ENCODE measurements at places on chromosomes 7 and 10.

- no peak for DNase-seq
Observed at GRCh38 chr7:39609113-39609934, 14.0 kb upstream of the RALA start.

DNA sequence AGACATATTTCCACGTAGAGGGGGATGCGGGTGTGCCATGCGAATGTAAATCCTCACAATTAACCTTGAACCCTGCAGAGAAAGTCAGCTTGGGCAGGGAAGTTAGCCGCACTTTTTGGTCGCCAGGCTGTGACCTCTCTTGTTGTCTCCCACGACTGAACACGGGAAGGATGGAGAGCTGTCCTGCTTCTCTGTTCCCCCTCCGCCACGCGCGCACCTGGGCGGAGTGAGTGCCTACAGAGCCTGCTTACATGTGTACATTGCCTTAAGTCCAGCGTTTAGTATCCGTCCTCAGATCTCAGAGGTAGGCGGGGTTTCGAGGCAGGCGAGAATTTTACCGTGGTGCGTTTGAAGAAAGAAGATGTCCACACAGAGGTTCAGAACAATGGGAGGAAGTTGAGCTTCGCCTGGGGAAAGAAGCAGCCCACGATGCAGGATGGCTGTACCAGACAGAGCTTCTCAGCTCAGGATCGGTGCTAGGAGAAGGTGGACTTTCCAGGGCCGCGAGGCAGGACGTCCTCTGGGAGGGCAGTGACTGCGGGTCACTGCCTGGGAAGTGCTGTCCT lies 482 bp upstream of the ERCC6 start:
- DNase-seq: no peak

DNA sequence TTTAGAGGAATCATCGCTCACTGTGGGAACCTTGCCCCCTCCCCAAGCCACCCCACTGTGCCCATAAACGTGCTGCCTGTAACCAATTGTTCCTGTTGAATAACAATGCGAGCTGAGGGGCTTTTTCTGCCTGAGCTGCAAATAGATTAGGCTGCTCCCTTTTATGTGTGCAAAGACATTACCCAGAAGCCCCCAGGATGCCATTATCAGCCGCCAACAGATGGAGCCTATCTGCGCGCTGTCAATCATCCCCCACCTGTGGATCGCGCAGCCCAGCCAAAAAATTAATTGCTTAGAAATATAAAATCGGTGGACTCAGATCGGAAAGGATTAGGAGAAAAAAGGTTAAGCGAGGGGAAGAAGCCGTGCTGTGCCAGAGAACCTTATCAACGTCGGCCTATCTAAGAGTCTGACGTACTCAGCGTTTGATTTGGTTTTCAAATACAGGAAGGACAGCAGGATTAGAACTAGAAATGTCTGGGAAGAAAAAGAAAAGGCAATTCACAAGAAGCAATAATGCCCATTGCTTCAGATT lies 167.3 kb upstream of the MYO3A start:
- no peak for DNase-seq

DNA sequence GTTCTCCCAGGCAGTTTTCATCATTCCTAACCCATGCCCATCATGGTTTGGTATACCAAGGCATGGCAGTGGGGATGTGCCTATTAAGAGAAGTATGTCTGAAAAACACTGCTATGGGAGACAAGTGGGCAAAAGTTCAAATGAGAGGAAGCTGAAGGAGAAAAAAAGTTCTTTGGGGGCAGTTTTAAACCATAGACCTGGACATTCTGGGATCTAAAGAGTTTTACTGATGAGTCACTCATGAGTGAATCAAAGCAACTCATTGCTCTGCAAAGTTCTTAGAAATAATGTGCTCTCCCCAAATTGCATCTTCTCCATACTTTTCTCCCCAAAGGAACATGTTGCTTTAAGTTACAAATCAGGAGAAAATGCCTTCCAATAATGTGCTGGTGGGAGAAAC lies 256.9 kb upstream of the MTPN start:
- no peak for DNase-seq

DNA sequence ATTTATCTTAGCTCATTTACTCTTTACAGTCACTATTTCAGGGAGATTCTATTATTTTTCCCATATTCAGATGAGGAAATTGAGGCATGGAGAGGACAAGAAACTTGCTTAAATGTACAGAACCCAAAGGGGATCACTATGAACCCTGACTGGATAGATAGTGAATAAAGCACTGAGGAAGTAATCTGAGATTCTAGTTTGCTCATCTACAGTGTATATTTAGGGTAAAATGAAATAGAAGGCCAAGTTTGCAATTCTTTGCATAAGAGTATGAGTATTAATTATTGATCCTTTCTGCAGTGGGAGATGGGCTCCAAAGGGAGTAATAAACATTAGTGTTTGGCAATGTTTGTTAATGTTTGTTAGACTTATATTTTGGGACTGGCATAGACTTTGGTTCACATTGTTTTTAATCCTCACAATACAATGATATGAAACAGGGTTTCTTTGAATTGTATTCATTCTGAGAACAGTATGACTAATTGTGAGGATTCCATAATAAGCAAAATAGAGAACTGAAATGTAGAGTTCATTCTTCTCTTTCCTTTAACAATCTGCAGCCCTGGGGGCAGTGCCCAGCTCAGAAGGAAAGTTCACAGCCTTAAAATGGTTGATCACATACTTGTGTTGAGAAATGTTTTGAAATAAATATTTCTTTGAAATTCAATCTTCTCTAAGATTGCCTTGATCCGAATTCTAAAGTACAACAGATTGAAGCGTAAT lies 131.0 kb upstream of the ZNF804B start:
- no peak for DNase-seq

DNA sequence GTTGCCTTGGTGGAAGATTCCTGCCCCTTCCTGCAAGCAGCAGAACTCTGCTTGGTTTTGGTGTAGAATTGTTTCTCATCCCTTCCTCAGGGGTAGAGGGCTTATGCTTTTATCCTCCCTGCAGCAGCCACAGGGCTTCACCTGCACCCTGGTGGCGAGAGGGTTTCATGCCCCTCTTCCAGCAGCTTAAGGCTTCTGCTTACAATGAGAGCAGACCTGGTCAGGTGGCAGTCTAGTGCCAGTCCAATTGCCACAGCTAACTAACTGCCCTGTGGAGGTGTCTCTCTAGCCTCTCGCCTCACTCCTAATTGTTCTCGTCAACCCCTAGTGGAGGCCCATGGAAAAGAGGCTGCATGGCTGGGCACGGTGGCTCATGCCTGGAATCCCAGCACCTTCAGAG lies 19.3 kb downstream of the ACBD7 start:
- no peak for DNase-seq

- peak; percentile 22 for DNase-seq
Observed at GRCh38 chr10:132332433-132332754, 401 bp downstream of the LRRC27 start.

- no peak for DNase-seq
Observed at GRCh38 chr10:89916468-89917215, 215.3 kb downstream of the KIF20B start.

- DNase-seq: no peak
Observed at GRCh38 chr7:28686418-28686800, 271.7 kb downstream of the TRIL start.

GRCh38 chr7:113321201-113321600 lies 202.8 kb upstream of the SMIM30 start:
- DNase-seq: no peak

GRCh38 chr7:135964791-135965190 lies 12.4 kb downstream of the MTPN start:
- DNase-seq: no peak

DNA sequence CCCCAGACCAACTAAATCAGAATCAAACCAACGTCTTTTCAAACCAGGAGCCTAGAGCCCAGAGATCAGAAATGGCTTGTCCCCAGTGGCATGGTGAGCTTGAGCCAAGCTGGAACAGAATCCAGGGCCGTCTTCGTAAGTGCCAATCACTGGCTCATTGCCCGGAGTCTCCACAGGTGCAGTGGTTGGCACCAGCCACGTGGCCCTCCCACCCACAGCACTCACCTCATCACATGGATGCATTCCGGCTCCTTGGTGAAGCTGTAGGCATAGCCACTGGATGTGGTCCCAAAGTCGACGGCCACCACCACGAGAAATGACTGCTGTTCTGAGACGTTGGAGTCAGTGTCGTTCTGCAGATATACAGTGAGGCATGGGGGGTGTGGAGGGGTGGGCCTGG lies 37.4 kb downstream of the HSPA12A start:
- no peak for DNase-seq

- no peak for DNase-seq
Observed at GRCh38 chr7:97126483-97127171, 9.1 kb downstream of the SDHAF3 start.

GRCh38 chr7:1204460-1205140 lies 28.1 kb upstream of the UNCX start:
- no peak for DNase-seq

GRCh38 chr7:1810961-1811849 lies 141.1 kb downstream of the ELFN1 start:
- peak; percentile 76 for DNase-seq

DNA sequence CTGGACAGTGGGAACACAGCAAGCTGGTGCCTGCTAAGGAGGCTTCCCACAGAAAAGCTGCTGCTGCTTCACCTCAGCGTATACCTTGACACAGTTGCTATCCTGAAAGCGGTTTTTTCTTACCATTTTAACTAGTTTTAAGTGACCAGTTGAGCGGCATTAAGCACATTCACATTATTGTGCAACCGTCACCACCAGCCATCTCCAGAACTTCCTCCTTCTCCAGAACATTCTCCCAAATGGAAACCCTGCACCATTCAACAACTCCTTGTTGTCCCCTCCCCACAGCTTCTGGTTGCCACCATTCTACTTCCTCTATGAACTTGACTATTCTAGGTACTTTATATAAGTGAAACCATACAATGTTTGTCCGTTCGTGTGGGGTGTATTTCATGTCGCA lies 169.9 kb downstream of the SNX10 start:
- DNase-seq: no peak

GRCh38 chr7:77459311-77459726 lies 43.2 kb upstream of the GSAP start:
- no peak for DNase-seq

- peak; percentile 84 for DNase-seq
Observed at GRCh38 chr10:43396061-43396927, 12.7 kb downstream of the HNRNPF start.

DNA sequence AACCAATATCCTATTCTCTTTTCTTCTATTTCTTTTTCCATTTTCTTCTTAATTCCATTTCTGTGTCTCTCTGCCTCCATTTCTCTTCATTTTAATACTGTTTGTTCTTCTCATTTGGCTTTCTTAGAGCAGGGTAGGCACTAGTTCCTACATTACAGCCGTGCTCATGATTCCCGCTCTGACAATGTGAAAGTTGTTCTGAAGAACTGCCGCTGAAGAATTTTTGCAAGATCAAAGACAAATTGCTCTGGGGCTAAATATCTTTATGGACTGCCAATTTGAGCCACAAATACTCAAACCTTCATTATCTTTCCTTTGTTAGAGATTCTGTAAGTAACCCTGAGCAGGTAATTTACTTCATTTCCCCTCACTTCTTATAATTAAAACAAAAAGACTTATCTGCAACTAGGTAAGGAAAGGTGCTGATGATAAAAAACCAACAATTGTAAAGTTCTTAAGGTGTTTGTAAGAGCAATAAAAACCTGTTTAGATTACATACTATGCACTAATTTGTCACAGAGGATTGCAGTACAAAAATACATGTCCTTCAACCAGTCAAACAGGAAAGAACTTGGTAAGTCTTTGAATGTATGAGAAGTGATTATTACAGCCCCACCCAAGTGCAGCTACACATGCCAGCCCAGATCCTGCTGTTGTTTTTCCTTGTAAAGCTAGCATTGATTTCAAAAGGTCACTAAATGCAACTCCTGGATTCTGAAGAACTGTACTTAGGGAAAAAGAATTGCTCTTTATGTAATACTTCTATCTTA lies 127.5 kb downstream of the COL28A1 start:
- no peak for DNase-seq

- DNase-seq: no peak
Observed at GRCh38 chr10:111354859-111355258, 278.0 kb downstream of the ADRA2A start.

DNA sequence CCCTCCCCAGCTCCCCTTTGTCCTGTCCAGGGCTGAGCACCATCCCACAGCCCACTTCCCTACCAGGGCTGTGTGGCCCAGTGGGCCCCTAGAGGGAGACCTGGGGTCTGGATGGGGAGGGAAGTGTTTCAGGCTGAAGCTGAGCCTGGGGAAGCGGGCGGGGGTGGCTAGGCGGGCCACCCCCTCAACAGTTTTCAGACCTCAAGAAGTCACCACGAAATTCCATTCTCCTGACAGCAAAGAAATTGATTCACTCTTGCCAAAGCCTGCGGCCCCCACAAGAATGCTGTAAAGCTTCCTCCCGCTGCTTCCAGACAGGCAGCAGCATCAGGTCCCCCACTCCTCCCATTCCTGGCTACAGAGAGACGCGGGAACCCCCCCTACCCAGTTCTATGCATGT lies 2.5 kb upstream of the LFNG start:
- DNase-seq: no peak

DNA sequence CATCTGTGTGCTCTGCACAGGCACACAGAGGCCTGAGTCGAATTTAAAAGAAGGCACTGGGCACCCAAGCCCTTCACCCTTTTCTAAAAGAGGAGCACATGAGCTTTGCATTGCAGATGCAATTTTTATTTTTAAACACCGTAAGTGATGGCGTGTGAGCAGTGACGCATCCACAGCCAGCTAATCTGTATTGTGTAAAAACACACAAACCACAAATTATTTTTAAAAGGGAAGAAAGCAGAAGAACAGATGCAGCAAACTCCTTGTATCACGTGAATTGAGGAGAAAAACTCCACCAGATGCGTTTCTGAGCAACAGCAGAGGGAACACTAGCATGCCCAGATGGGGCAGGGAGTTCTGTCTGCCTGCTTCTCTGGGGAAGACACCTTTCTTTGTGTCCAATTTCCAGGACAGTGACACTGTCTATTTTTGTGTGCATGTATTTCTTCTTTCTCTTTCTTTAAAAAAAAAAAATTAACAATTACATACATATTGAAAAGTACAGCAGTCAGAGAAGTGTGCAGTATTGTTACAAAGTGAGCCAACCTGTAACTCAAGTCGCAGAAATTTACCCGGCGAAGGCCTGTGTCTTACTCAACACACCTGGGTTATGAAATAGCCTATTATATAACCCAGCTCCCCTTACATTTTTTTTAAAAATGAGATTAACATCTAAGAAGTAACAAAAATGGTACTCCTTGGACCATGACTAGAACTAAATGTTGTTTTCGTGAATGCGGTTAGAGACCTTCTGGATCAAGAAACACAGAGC lies 39.2 kb downstream of the EEPD1 start:
- no peak for DNase-seq

- no peak for DNase-seq
Observed at GRCh38 chr7:2086229-2086628, 146.5 kb downstream of the MAD1L1 start.

DNA sequence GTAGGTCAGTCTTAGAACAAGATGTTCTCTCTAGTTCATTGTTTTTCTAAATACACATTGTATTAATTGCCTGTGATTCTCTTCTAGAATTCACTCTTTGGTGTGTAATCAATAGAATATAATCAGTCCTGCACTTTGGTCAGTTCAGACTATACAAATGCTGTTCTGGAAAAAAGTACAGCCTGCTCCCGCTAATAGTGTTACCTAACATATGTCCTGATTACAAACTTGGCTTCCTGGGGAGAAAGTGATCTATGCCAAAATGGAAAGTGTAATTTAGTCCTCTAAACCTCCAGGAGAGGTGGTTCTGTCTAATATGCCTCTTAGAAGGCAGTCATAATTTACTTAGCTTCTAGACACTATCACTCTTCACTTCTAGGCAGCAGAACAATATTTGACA lies 215.5 kb downstream of the SEMA3D start:
- DNase-seq: no peak
